ENCODE measurements at places on chromosomes 2 and 18.

DNA sequence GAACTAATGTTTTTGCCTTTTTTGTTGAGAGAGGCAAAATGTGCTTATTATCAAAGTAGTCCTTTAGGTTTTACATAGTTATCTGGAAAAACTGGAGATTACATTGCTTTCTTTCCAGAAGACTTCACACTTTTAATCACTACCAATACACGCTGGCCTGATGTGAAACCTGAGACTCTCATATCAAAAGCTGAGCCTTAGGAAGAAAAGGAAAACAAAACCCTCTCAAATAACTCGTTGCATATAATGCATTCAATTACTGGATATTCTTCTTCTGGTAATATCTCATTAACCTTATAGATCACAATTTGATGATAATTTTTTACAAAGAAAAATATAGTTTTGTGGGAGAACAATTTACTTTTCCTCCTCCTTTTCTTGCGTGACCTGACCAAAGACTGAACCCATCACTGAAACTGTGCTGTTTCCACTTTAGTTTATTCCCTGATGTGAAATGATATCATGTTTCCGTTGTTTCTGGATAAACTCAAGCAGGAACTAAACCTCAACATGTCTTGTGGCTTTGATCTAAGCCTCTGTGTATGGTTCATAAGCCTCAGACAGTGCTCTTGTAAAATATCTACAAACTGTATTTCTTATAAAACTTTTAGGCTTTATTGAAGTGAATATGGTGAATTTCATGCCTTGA, 332.4 kb downstream of the GULP1 start:
- peak; percentile 21 for DNase-seq

DNA sequence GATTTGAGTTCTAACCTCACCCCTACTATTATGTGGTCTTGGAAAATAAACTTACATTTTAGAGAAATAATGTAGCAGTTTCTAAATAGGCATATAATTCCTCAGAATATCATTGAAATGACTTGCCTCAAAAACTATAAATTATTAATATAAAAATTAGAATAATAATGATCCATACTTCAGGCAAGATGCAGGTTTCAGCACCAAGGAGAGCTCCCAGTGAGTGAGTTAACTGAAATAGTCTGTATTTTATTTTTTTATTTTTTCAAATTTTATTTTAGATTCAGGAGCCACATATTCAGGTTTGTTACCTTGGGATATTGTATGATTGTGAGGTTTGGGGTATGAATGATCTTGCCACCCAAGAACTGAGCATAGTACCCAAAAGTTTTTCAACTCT, 472.2 kb upstream of the DCC start:
- DNase-seq = peak; percentile 4

DNA sequence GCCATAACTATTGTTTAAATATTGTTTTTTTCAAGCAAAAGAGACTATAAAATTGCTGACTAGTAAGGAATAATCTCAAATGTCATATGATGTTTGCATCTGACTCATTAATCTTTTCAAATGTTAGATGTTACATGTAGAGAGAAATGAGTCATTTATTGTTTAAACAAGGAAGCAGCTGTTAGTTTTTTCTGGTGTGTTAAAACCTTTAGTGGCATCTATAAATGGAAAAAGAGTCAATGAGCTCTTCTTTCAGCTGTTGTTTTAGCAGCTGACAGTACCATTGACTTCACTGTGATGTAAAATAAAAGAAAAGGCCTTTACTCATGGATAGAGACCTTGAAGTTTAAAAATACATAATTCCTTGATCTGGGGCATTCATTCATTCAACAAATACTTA, 1.8 kb upstream of the KLHL41 start:
- DNase-seq = peak; percentile 51

GRCh38 chr2:120702801-120703200, 32.9 kb upstream of the GLI2 start:
- no peak for DNase-seq

DNA sequence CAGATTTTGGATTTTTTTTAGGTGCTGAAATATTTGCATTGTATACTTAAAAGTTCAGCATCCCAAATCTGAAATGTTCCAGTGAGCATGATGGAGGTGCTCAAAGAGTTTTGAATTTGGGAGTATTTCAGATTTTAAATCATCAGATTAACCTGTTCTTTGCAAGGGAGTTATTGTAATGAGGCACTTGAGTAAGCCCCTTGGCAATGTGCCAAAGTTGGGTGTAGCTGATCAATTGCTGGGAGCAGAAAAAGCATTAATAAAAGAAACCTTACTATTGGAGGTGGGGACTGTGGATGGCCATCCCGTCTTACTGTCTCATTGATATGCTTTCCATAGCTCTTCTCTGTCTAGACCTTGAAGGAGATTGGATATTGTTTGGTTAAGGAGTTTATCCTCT, 28.3 kb downstream of the MALT1 start:
- no peak for DNase-seq

- DNase-seq = no peak
These were observed 376.6 kb downstream of the PTH2R start for GRCh38 chr2:208783184-208783583.

DNA sequence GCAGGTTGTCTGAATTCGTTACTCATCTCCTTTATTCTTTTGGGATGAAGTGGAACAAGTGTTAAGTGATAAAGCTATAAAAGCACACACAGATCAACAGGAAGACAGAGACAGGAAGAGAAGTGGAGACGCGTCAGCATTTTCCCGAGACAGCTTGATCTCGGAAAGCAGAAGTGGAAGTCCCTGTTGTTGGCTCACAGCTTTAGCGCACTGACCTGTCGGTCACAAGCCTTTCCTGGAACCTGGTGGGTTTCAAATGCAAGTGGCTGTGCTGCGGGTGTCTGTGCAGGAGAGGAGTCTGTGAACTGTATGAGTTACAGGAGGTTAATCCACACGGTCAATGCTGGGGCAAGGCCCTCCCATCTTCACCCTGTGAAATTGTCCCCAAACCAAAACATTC, 116.6 kb upstream of the PELI1 start:
- DNase-seq = no peak

DNA sequence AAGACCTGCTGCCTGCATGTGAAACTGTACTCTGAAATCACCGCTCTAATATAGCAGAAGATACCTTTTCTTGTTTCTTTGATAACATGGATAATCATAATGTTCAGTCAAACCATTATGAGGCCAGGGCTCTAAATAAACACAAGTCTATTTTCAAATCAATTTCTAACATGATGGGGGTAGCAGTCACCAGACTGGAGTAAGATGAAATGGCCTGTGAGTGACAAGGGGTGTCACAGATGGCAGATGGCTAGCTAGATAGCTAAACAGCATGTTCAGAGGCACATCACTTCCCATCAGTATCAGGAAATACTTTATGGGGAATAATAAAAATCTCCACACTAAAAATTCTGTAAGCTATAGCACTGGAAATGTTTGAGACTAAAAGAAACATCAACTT, 14.0 kb downstream of the MBD2 start:
- no peak for DNase-seq

GRCh38 chr2:215808996-215809395, 204.4 kb downstream of the MREG start:
- no peak for DNase-seq

DNA sequence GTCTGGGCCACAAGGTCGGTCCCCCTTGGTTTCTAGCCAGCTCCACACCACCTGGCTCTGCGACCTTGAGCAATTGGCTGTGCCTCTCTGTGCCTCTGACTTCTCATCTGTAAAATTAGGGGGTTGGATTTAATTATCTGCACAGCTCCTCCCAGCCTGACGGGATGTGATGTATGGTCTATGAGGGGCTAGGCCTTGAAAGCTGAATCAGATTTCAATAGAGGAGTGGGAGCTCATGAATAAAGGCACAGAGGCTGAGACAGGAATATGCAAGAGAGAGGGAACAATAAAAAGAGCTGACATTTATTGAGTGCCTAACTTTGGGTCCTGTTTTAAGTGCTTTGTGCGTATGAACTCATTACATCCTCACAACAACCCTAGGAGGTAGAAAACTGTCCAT, 104.7 kb downstream of the ALK start:
- DNase-seq = no peak

GRCh38 chr2:27408601-27409320, 630 bp downstream of the PPM1G start:
- DNase-seq = peak; percentile 26

- DNase-seq = no peak
These were observed 22.1 kb downstream of the IKZF2 start for GRCh38 chr2:213129311-213129710.

DNA sequence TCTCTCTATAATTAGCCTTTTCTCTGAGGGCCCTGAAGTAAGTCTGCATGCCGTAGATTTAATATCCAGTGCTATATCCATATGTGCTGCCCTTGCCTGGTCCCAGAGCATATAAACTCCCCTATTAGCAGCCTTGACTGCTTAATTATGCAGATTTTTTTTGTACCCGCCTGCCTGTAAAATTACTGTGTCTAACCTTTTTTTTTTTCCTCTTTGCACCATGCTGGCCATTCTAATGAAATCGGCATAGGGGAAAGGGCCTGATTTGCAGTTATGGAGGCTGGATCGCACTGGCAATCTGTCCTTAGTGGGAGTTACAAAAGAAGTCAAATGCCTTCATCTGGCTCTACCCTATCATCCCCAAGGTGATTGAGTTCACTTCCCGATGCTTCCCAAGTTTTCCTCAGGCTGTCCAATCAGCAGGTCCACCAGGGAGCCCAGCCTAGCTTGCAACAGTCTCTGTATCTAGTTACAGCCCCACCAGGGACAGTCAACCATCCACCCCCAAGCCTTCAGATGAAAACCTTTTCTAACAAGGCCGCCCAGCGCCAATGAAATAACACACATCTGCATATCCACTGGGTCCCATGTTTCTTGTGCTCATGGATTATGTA, 239.0 kb downstream of the ZNF521 start:
- no peak for DNase-seq

- no peak for DNase-seq
These were observed 22.9 kb downstream of the POLR1A start for GRCh38 chr2:86082756-86083155.

DNA sequence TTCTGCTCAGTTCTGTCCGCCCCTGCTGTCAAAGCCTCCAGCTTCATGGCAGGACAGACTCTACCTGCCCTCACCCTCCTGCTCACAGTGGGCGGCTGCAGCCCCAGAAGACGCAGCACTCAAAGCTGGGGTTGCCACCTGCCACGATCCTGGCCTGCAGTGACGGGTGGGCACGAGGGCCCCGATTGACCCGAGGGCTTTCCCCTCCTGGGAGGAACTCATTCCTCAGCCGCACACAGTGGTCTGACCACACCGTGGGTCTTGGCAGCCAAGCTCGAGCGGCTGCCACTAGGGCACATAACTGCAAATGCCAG, 47.1 kb downstream of the HS6ST1 start:
- no peak for DNase-seq

- no peak for DNase-seq
These were observed 137.9 kb upstream of the CXCR4 start for GRCh38 chr2:136255648-136256461.

- peak; percentile 74 for DNase-seq
These were observed at the start of gene TFCP2L1 for GRCh38 chr2:121284463-121285449. TSS of gene TFCP2L1 (minus strand) at chr2:121285202. CDS start at chr2:121285109, 93 bp downstream.

DNA sequence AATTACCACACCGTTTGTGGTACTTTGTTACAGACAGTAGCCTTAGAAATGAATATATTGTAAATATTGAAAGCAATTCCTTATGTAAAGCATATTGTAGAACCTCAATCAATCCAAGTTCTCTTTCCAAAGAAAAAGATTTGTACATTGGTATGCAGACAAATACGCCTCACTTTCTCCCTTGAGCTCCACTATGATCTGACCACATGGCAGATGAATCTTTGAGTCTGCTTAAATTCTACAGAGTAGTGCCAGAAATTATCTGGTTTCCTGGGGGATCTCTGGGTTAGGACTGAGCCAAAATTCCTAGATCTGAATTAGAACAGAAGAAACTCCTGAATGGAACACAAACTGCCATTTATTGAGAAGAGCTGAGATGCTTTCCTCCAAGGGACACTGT, 99.0 kb downstream of the CPO start:
- DNase-seq = no peak

DNA sequence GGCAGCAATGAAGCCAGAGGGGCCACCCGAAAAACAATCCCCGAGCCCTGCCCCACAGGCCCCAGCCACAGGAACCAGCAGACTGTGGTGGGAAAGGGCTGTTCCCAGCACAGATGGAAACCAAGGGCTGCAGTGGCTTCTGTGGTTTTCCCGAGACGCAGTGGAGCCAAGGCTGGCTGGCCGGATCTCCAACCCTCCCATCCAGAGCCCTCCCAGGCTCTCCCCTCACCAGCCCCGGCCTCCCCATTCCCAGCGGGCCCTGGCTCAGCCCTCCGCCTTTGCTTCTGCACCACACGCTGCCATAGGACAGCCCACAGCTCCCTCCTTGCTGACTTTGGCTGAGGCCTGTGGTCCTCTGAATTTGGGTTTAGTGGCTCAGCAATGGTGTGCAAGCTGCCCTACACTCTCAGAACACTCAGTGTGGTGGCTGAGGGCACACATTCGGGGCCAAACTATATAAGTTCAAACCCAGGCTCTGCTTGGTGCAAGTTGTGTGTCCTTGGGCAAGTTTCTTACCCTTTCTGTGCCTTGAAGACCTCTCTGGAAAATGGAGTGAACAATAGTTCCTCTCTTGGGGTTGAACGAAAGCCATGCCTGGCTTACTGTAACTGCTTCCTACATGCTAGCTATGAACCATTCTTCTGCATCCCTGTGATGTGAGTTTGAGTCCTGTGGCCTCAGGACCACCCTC, 200.1 kb downstream of the SMAD7 start:
- DNase-seq = no peak

DNA sequence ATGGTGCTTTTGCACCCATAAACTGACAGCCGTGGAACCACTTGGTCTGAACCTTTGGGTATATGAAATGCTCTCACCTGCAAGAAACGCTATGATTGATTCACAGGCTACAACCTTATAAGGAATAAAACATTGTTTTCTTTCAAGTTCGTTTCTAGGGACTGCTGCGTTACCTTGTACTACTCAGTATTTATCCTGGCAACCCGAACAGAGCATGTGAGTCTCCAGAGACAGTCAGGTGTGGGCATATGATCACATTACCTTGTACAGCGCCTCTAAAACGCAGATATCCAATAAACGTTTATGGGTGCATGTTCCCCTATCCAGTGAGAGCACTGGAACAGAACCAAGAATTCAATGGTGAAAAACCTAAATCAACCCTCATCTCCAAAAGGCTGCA, 1.7 kb downstream of the CCBE1 start:
- no peak for DNase-seq

DNA sequence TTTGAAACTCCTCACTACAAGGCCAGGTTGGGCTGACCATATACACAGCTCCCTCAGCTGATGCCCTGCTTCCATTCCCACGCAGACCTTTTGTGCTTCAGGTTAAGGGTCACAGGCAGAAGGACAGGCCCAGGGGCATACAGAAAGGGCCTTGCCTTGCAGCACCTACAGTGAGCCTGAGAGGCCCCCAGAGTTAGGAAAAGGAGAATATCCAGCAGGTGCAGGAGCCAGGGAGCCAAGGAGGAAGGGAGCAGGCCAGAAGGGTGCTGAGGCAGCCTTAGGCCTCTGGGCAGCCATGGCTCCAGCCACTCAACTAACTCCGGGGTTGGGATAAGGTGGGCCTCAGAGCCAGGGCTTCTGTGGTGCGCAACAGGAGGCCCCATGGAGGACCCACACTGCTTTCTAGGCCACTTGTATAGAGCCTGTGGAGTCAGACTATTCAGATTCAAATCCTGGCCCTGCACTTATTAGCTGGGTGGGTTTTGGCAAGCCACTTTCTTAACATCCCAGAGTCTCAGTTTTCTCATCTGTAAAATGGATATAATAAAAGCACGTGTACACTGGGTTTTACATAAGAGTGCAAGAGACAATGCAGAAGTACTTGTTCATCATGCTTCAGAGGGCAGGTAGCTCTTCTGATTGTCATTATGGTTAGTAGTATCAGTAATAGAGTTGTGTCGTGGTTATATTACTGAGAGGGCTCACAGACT, 214.6 kb upstream of the HAAO start:
- no peak for DNase-seq

Measured in mammary epithelial cell (primary cell).